NCI-H460 (cell line): ENCODE measurements at places on chromosomes 16 and 17.

GRCh38 chr16:66952430-66953110, 8.5 kb upstream of the CES3 start:
- DNase-seq: no peak

DNA sequence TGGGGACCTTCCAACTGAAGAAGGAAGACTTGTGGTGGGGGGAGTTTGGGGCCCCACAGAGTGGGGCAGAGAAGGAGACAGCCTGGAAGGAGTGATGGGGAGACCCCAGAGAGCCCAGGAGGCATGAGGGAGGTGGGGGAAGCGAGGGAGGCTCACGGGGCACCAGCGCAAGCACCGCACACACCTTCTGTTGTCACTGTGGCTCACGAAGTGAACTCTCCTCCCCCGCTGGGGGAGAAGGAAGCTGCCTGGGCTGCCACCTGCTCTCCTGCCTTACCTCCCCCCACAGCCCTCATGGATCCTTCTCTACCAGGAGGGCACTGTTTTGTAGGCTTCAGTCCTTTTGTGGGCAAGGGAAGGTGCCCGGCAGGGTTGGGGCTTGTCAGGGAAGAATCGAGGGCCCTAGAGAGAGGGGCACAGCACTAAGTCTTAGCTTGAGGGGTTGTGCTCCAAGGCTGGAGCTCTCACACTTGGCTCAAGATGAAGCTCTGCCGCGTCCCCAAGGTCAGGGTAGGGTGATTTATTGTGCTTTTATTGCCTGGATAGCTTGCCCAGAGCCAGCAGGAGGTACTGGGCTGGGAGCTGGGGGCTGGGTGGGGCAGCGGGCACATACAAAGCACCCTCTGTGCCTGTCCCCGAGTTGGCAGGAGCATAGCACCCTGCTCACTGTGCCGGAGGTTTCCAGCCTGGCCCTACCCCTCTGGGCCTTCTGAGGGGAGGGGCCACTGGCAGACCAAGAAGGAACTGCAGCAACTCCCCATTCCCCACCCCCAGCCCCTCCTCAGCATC, 4.6 kb upstream of the STARD3 start:
- DNase-seq: no peak

- DNase-seq: no peak
Measured at GRCh38 chr16:79982361-79982760, 381.8 kb upstream of the MAF start.

DNA sequence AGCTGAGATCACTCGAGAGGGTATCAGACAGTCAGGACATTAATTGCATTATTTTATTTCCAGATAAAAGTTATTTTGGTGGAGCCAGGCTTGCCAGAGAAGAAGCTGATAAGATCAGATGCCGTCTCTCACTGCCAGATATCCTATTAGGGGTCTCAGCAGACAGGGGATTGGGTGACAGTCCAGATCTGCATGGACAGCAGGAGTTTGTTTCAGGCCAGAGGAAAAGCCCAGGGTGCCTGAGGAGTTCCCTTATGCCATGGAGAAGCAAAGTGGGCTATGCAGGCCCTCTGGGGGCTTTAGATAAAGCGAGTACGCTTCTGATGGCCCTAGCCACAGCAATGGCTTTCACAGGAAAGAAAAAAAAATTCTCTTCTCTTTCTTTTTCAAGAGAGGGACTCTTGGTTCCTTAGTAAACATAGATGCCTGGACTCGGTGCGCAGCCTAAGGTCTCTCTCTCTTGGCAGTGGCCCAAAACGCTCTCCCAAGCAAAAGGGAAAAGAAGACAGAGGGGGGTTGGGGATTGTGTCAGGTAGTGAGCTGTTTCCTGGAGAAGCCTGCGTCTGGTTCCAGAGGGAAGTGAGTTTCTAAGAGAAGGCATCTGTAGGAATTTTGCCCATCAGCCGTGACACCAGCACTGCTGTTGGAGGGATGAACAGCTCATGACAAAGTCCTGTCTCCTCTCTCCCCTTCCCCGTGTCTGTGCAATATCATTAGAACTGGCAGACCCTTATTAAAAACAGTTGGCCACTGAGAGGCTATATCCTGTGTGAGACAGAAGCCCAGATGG, 166.3 kb upstream of the FOXF1 start:
- DNase-seq: no peak

DNA sequence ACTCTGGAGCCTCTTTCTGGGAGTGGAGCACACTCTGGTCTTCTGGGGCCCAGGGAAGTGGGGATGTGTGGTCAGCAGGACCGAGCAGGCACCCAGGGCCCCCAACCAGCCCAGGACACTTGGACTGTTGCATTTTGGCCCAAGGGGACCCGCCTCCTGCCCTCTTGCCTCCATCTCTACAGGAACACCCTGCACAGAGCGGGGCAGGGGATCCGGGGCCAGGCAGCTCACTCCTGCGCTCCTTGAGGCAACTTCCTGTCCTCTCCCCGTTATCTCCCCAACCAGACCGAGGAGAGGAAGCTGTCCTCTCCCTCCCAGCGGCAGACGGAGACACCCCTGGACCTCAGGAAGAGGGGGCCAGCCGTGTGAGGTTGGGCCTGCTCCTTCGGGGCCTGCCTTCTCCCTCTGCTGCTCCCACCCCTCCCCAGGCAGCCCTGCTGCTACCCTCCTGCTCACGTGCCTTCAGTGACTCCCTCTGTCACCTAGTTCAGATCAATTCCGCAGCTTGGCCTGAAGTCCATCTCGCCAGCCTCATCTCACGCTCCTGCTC, 10.0 kb upstream of the ATP2A3 start:
- no peak for DNase-seq

GRCh38 chr16:50826797-50827316, 85.0 kb downstream of the CYLD start:
- no peak for DNase-seq

GRCh38 chr17:69716556-69716955, 302.1 kb downstream of the MAP2K6 start:
- DNase-seq: no peak
